ENCODE measurements at places on chromosomes 13 and 19.

DNA sequence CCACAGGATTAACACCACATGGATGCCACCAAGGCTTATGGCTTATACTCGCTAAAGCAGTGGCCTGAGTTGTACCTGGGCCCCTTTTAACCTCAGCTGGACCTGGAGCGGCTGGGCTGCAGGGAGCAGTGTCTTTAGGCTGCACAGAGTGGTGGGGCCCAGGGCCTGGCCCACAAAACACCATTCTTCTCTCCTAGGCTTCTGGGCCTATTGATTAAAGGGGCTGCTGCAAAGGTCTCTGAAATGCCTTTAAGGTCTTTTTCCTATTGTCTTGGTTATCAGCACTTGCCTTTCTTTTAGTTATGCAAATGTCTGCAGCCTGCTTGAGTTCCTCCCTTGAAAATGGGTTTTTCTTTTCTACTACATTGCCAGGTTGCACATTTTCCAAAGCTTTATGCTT is 973.9 kb upstream of the PRR20A start:
- DNase-seq = no peak

- DNase-seq = no peak
Measured at GRCh38 chr13:91132786-91133185, 214.7 kb upstream of the MIR17HG start.

GRCh38 chr19:30871979-30872378 is 477.3 kb downstream of the TSHZ3 start:
- DNase-seq = no peak

DNA sequence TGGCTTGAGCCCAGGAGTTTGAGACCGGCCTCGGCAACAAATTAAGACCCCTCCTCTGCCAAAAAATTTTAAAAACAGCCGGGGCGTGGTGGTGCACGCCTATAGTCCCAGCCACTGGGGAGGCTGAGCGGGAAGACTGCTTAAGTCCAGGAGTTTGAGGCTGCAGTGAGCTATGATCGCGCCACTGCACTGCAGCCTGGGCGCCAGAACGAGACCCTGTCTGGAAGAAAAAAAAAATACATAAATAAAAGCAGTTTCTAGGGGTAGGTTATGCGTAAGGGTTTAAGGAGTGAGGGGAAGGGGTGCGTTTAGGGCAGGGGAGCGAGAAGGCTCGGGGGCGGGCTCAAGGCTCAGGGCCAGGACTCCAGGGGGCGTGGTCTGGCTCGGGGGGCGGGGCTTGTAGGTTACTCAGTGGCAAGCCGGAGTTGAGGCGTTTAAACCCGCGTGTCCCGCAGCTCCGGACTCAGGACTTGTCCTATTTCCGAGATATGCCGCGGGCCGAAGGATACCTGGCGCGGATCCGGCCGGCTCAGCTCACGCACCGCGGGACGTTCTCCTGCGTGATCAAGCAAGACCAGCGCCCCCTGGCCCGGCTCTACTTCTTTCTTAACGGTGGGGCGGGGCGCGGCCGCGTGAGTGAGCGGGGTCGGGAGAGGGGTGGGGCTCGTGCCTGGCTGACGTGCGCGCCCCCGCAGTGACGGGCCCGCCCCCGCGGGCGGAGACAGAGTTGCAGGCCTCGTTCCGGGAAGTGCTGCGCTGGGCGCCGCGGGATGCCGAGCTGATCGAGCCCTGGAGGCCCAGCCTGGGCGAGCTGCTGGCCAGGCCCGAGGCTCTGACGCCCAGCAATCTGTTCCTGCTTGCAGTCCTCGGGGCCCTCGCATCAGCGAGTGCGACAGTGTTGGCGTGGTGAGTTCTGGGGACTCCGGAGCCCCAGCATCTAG is 10.7 kb downstream of the SPACA6 start:
- DNase-seq = peak; percentile 98

GRCh38 chr13:31794452-31794851 is 55.1 kb downstream of the RXFP2 start:
- DNase-seq = no peak

DNA sequence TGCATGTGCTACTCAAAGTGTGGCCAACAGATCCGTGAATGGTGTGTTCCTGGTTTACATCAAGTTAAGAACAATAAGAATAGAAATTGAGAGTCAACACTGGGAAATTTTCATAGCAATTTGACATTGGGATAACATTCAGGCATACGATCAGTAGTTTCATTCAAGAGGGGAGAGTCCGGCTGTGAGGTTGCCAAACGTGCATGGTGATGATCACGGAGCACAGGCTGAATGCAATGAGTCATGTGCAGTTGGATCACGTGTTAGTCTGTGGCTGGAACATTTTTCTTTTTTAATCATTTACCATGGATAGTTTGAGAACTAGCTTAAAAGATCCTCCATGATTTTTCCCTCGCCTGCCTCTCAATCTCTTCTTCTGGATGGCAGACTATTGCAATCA is 2.5 kb upstream of the DCT start:
- peak; percentile 12 for DNase-seq

DNA sequence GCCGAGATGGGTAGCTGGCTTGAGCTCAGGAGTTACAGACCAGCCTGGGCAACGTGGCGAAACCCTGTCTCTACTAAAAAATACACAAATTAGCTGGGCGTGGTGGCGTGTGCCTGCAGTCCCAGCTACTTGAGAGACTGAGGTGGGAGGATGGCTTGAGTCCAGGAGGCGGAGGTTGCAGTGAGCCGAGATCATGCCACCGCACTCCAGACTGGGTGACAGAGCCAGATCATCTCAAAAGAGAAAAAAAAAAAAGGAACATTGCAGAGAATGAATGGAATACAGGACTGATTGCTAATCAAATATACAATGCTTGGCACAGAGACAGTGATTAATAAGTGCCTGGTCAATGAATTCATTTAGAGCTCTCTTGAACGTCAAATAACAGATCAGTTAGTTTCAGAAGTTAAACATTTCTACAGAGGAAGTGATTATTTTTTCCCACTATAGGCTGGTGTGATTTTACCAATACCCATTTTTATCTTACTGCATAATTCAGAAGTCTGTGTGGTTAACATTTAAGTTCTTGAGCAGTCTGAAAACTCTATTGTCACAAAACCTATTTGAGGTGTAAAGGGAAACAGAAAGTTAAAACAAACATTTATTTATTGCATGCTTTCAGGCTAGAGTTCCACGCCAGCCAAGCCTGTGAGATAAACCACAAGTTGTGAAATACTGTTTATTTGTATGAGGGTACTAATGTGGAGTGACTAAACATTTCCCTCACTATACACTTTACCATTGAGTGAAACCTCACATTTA is 7.7 kb upstream of the TBC1D4 start:
- DNase-seq = peak; percentile 83

DNA sequence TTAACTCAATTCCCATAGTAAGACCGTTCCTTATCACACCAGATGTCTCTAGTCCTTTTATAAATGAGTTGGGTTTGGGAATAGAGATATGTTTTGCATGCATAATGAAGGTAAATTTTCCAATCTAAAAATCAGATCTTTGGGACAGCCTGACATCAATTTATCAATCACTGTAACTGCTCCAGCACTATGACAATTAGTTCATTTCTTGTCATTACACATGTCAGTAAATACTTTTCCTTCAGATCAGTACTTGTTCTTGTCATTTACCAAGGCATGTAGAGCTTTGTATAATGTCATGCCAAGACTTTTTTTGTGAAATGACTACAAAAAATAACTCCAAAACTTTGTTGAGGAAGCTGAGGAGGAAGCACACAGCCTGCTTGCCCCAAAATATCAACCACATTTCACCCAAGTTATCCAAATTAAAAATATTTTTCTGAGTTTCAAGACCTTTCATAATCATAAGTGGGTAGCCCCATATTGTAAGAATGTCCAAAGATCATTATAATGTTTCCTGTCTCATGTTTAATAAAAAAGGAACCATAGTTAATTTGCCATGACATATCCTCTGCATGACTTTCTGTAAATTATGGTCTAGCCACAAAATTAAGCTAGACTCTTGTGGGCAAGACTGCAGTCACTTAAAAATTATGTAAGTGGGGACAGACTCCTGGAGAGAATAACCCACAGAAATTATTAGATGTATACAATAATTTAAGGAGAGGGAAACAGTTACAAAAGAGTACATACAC is 586.8 kb downstream of the TBC1D4 start:
- DNase-seq = no peak

DNA sequence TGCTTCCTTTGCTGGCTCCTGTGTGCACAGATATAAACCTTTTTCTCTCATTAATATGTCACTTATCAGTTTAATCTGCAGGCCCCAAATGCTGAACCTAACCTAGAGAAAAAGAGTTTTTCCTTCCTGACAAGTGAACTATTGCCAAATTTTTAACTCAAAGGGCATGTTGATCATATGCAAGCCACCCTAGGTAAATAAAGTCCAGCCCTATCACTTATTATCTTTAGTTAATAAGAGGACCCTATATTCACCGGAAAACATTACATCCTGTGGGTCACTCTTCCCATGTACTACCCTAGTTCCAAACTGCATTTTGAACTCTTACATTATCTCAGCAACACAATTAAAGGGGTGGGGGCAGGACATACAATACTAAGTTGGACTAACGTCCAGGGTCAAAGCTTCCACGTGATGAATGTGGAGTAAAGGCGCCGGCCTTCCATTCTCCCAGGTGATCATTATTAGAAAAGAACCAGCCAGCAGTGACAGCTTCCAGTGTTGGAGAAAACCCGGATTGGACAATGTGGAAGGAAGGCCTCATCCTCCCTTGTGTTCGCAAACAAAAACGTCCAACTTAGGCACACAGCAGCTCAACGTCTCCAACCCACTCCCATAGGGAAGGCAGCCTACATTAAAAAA is 86.6 kb downstream of the STK24 start:
- no peak for DNase-seq

- DNase-seq = no peak
Measured at GRCh38 chr19:29001597-29002245, 211.2 kb downstream of the UQCRFS1 start.

Data from suppressor macrophage treated with lipopolysaccharide for 4 hours (primary cell).